ENCODE measurements at places on chromosomes 1 and 21. TPM values are rescaled to one million over a fixed set of nuclear protein-coding genes. Genes with fewer than 3 reads are reported as not detected.

CLCA4 gene
- polyA plus RNA-seq: not detected

NEGR1 gene
- polyA plus RNA-seq: 2.8 TPM

TIE1 gene
- 55.4 TPM for polyA plus RNA-seq

SPATA17 gene
- polyA plus RNA-seq: 11.9 TPM

SLC30A2 gene
- polyA plus RNA-seq: 7.2 TPM

PROK1 gene
- 0.12 TPM for polyA plus RNA-seq

AUNIP gene
- polyA plus RNA-seq: 3.9 TPM

TBX15 gene
- 0.39 TPM for polyA plus RNA-seq

COL24A1 gene
- polyA plus RNA-seq: 2.1 TPM

PIK3CD gene
- 7.5 TPM for polyA plus RNA-seq

SPATA6 gene
- 14.5 TPM for polyA plus RNA-seq

IQGAP3 gene
- 14.2 TPM for polyA plus RNA-seq

USP21 gene
- polyA plus RNA-seq: 48.2 TPM

GBP6 gene
- polyA plus RNA-seq: 0.06 TPM

PGBD5 gene
- polyA plus RNA-seq: 7.8 TPM

GRCh38 chr1:8848663-8849386 lies 29.7 kb downstream of the ENO1 start:
- peak; percentile 80 for DNase-seq

- DNase-seq: no peak
Measured at GRCh38 chr1:81197591-81197990, 603.1 kb upstream of the ADGRL2 start.

- DNase-seq: no peak
Measured at GRCh38 chr1:223210788-223211120, 67.7 kb upstream of the TLR5 start.

GRCh38 chr1:45785583-45785982 lies 17.8 kb upstream of the MAST2 start:
- DNase-seq: no peak

GRCh38 chr1:77281491-77282186 lies at the start of gene AK5:
AK5 (plus strand) TSS chr1:77282019; CDS start chr1:77282314, 295 bp downstream.
- peak; percentile 56 for DNase-seq

DNA sequence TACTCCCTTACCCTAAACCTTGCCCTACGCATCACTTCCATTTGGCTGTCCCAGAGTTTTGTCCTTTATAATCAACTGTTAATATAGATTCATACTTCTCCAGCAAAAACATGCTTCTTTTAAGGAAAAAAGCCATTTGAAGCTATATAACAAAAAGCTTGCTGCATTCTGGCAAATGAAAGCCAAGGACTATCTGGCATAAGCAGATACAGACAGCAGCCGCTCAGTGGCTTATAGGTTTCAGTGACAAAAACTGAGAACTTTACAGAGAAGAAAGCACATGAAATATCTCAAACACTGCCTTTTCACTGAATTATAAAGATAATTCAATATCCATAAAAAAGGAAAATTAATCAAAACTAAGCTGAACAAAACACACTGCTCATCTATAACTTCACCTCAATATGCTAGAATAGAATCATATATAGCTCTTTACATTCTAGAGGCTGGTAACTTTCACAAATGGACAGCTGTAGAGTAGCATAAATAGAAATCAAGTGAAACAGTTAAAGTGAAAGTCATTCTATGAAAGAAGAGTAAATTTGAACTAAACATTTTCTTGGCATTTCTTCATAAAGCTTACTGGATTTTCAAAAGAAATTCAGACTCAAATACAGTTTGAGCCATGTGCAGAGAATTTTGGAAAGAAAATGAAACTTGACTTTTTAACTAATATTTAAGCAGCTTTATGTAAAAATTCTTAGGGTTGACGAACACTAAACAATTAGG lies 19.6 kb downstream of the CDC42BPA start:
- DNase-seq: no peak

DNA sequence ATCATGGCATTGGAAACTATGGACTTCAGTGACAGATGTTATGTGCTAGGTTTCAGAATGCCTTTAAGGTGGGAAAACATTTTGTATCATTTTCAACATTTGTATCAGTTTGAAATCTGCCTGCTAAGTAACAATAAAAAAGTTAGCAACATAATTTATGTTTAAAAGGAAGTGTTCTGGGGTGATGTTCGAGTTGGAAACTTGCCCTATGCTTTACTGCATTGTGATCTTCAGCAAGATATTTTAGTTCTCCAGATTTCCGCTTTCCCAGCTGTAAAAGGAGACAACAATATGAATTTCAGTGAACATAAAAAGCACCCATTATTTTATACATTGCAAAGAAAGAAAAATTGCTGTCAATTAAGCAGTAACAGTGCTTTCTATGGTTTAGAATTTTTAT lies 187.4 kb downstream of the DISC1 start:
- peak; percentile 26 for DNase-seq

GRCh38 chr1:114558544-114558943 lies 22.9 kb downstream of the BCAS2 start:
- no peak for DNase-seq

- no peak for DNase-seq
Measured at GRCh38 chr1:214335567-214335966, 54.6 kb downstream of the SMYD2 start.

DNA sequence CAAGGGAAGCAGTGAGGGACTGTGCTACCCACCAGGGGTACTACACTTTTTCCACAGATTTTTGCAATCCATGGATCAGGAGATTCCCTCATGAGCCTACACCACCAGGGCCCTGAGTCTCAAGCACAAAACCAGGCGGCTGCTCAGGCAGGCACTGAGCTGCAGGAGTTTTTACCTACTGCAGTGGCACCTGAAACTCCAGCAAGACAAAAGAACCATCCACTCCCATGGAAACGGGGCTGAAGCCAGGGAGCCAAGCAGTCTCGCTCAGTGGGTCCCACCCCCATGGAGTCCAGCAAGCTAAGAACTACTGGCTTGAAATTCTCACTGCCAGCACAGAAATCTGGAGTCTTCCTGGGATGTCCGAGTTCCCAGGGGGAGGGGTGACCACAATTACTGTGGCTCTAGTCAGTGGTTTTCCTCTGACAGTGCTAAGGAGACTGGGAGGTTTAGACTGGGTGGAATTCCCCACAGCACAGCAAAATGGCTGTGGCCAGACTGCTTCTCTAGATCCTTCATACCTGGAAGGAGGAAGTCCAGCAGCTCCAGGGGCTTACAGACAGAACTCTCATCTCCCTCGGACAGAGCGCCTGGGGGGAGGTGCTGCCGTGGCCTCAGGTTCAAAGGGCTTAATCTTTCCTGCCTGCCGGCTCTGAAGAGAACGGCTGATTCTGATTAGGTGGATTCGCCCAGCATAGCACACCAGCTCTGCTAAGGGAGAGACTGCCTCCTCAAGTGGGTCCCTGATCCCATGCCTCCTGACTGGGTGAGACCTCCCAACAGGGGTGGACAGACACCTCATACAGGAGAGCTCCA lies 437.8 kb downstream of the LTN1 start:
- DNase-seq: no peak

GRCh38 chr1:244346972-244347618 lies 104.6 kb downstream of the ADSS2 start:
- DNase-seq: no peak

DNA sequence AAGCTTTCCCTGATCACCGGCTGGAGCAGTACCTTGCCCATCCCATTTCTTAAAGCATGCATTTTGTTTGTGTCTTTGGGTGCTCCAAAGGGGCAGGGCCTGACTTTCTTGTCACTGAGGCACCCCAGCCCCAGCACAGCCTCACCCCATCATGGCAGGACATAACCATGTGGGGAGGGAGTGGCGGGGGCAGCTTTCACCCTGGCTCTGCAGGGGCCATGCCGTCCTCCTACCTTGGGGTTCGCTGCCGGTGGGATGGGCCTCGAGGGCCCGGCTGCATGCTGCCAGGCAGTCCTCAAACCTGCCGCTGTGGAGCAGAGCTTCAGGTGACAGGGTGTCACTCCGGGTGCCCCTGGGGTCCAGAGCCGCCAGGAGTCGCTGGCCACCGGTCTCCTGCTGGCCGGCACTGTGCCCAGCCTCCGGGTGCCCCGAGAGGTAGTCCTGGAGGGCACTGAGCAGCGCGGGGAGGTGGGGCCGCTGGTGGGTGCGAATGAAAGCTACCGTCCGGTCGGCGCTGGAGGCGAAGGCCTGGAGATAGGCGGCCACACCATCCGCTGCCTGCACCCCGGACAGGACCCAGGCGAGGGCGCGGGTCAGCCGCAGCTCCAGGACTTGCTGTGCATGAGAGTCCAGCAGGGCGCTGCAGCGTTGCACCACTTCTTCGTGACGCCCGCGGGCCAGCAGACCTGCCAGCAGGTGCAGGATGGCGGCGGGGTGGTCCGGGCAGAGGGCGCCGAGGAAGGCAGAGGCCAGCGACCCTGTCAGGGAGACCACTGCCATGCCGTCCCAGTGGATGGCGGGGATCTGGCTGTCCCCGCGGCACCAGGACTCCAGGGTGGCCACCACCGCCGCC lies 1.5 kb downstream of the TTC34 start:
- no peak for DNase-seq

DNA sequence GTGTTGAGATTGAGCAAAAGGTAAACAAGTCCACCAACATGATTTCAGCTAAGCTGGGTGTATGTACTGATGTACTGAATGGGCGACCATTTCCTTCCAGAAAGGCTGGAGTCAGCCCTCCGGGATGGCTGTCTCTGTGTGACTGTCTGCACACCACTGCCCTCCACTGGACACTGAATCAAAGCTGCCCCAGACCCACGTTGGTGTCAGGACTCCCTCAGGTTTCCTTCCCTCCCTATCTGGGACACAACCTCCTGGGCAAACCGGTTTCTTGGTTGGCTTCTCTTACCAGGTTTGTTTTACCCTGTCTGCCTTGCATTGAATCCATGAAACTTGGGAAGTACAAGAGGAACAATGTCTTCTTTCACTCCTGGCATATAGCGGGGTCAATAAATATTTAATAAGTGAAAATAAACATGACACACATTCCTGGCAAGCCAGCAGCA lies 5.3 kb upstream of the SRP9 start:
- DNase-seq: peak; percentile 82

DNA sequence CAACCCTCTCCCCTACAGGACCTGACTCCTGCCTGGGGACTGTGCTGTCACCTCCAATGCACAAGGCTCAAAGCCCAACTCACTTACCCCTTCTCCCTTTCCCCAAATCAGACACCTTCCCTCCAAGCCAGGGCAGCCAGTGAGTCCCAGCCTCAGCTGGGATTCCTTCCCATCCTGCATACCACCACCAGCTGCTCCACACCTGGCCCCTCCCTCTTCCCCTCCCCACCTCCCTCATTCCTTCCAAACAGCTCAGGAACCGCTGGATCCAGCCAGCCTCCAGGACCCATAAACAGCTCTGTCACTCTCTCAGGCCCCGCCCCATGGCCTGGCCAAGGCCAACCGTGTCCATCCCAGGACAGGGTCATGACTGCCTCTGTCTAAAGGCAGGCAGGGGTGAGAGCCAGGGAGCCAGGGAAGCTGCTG lies 41.4 kb downstream of the ACOT7 start:
- no peak for DNase-seq

DNA sequence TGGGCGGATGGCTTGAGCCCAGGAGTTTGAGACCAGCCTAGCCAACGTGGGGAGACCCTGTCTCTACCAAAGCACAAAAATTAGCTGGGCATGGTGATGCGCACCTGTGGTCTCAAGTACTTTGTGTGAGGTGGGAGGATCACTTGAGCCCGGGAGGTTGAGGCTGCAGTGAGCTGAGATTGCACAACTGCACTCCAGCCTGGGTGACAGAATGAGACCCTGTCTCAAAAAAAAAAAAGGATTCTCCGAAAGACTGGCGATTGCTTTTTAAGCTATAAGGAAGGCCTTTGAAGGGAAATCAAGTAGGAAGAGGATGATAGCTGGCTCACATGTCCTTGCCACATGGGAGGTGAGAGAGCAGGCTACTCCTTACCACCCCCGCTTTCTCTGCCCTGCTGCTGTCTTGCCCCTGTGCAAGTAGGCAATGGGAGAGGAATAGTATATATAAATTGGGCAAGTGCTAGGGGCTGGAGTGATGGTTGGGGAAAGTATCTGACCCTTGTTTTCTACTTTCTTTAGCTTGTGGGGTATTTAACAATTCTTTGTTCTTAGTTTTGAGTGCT lies 3.8 kb upstream of the LAMTOR5 start:
- DNase-seq: no peak

DNA sequence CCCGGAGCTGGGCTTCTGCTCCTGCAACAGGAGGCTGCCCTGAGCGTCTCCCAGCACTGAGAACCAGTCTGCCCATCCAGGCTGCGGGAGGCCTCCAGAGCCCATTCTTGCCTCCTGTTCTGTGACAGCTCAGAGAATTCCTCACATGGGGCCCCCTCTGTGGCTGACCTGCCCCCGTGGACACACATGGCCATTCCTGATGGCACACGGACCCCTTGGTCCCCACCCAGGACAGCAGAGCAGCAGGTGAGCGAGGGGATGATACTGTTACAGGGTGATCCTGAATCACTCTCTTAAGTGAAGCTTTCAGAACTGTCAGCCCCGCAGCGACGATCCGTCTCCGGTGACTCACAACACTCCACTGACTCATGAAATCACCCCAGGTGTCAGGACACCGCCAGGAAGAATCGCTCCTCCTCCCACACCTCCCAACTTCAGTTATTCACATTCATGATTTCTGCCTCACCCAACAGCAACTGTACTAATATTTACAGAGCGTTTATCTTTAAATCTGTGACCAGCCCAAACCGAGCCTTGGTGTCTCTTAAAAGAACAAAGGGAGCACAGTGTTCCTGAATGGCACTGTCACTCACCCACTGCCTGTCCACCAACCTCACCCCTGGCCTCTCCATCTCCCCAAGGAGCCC lies 22.5 kb downstream of the CHD5 start:
- DNase-seq: no peak

DNA sequence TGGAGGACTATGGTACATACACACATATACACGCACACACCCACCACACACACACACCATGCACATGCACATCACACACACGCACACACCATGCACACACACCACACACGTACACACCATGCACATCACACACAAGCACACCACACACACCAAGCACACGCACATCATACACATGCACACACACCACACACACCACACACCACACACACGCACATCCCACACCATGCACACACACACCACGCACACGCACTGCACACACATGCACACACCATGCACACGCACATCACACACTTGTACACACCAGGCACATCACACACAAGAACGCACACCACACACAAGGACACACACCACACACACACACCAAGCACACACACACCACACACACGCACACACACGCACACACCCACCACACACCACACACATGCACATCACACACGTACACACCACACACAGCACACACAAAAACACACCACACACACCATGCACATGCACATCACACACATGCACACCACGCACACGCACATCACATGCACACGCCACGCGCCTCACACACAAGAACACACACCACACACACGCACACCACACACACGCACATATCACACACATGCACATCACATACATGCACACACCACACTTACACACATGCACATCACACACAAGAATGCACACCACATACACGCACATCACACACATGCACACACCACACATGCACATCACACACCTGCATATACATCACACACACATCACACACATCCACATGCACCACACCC lies 9.2 kb downstream of the PDE9A start:
- no peak for DNase-seq
